ENCODE measurements at places on chromosomes 5 and 9. TPM values are rescaled to one million over a fixed set of nuclear protein-coding genes. Genes with fewer than 3 reads are reported as not detected.

The GIN1 gene
- 4.2 TPM for total RNA-seq

The SLC1A3 gene
- total RNA-seq: 2.7 TPM

The C9 gene
- total RNA-seq: not detected

The IFNA21 gene
- not detected for total RNA-seq

The PFN3 gene
- not detected for total RNA-seq

The IRX1 gene
- total RNA-seq: 27.7 TPM

The SEMA5A gene
- total RNA-seq: 0.79 TPM

The FGF1 gene
- total RNA-seq: 2.0 TPM

Measured in airway epithelial cell (primary cell).